ENCODE measurements at places on chromosomes 4 and X.

GRCh38 chr4:84220990-84221389, 278.1 kb downstream of the NKX6-1 start:
- no peak for DNase-seq

GRCh38 chrX:27439771-27440170, 23.4 kb downstream of the PPP4R3C start:
- no peak for DNase-seq

GRCh38 chr4:6008766-6009385, 9.4 kb downstream of the C4orf50 start:
- DNase-seq, result no peak

DNA sequence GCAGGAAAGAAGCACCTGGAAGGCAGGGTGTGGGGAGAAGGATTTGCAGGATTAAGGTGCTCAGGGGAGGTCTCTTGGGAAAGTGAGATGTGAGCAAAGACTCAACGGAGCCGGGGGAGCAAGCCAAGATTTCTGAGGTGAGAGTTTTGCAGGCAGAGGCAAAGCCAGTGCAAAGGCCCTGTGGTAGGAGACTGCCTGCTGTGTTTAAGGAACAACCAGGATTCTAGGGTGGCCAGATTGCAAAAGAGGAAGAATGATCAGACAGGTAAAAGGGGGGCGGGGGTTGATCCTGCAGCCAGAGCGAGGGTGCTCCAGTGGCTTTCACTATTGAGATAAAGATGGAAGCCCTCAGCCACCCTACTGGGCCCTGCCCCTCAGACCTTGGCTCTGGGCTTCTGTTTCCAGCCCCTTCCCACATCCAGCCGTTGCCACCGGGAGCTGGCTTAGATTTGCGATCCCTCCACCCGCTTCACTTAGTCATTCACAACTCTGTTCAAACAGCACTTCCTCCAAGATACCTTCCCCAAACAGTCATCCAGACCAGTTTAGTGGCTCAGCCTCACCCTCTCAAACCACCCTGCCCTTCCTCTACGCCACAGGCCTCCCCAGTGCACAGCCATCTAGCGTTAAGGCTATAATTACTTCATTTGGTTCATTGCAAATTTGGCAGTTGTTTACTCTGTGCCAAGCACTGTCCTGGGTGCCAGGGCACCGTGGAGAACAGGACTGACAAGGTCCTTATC, 23.3 kb upstream of the BCOR start:
- no peak for DNase-seq

DNA sequence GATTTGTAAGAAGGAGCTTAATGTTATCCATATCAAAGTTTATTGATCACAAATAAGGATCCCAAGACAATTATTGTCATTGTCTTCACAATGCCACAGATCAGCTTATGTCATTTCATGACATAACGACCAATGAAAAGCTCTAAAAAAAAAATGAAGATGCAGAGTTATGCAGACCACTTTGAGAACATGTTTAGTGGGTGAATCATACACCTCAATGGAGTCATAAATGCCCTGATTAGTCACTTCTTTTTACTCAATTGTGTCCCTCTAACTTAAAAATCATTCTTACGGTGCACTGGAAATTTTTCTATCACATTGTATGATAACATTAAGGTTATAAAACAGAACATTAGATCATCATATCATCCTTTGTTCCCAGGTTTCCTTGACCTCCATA, 87.6 kb upstream of the GABRG1 start:
- no peak for DNase-seq
